Activated CD4-positive, CD25-positive, alpha-beta regulatory T cell treated with anti-CD3 and anti-CD28 coated beads, Interleukin-2, amount 50 U/mL, for 16 hours (primary cell): ENCODE measurements at places on chromosomes 12 and 14.

GRCh38 chr12:120249875-120250795, 15.4 kb downstream of the PXN start:
- no peak for DNase-seq

- DNase-seq: no peak
These were observed 691 bp downstream of the SLC2A13 start for GRCh38 chr12:40105265-40105514.

GRCh38 chr12:54650409-54650808, 2.2 kb upstream of the DCD start:
- DNase-seq: no peak

GRCh38 chr12:27140478-27140969, 58.1 kb upstream of the C12orf71 start:
- no peak for DNase-seq

- DNase-seq: no peak
These were observed 11.0 kb downstream of the WDR20 start for GRCh38 chr14:102150744-102151143.

DNA sequence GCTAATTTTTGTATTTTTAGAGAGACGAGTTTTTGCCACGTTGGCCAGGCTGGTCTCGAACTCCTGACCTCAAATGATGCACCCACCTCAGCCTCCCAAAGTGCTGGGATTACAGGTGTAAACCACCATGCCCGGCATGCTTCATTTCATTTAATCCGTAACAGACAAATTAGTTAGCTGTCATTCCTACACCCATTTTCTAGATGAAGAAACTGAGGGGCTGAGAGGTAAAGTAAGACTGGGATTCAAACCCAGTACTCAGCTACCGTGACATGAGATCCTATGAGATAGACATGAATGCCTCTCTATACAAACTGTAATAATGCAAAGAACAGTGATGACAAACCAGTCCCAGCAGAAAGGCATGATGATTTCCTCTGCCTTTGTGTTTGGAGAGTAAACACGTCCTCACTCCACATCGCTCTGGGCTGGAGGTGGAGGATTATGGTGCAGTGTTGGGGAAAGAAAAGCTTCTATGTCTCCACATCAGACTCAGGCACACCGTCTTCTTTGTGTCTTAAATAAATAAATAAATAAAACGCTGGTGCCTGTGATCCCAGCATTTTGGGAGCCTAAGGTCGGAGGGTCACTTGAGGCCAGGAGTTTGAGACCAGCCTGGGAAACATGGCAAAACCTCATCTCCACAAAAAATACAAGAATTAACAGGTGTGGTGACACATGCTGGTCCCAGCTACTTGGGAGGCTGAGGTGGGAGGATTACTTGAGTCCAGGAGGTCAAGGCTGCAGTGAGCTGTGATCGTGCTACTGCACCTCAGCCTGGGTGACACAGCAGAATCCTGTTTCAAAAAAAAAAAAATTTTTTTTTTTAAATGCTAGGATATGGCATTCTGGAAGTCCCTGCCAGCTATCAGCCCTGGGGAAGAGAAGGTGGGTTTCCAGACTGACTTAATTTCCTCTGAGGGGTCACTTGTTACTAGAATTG, 10.5 kb downstream of the VSX2 start:
- DNase-seq: no peak
